ENCODE measurements at places on chromosomes 11 and 22.

DNA sequence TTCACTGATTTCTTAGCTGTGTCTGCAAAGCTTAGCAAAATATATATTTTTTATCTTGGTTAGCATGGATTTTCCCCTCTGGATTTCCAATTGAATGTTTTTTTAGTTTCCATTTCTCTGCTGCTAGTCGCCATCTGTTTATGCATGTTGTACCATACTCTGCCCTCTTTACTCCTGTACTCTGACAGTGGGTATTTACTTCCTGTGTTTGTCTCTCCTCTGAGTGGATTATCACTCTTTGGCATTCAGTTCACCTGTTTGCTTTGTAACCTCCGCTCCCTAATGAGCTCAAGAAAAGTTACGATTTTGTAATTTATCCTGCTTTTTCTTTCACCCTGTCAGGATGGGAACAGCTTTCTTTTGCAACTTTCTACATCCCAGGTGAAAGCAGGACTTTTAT, 59.1 kb downstream of the PDHX start:
- DNase-seq, result peak; percentile 5

GRCh38 chr22:38966380-38966702, 8.9 kb downstream of the APOBEC3A start:
- DNase-seq, result no peak

DNA sequence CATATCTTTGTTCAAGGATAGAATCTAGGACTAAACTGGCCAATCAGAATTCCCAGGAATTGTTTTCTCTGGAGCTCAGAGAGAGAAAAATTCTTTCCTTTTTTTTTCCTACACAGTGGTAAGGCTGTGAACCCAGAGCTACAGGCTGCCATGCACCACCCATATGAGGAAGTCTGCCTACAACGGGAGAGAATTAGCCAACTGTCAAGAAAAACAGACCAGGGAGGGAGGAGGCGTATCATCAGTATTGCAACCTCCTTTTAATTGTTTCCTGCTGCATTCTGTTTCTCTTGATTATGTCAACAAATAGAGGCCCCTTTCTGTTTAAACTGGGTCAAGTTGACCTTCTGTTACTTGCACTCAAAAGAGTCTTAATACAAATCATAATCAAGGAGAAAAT, 176.5 kb upstream of the UBASH3B start:
- no peak for DNase-seq

- DNase-seq, result no peak
Observed at GRCh38 chr22:22228921-22229320, 15.7 kb upstream of the VPREB1 start.

- DNase-seq, result peak; percentile 59
Observed at GRCh38 chr22:18024276-18024939, at the start of gene MICAL3. Gene MICAL3 (minus strand): TSS chr22:18024561. CDS start chr22:17906812, 117,749 bp downstream.

DNA sequence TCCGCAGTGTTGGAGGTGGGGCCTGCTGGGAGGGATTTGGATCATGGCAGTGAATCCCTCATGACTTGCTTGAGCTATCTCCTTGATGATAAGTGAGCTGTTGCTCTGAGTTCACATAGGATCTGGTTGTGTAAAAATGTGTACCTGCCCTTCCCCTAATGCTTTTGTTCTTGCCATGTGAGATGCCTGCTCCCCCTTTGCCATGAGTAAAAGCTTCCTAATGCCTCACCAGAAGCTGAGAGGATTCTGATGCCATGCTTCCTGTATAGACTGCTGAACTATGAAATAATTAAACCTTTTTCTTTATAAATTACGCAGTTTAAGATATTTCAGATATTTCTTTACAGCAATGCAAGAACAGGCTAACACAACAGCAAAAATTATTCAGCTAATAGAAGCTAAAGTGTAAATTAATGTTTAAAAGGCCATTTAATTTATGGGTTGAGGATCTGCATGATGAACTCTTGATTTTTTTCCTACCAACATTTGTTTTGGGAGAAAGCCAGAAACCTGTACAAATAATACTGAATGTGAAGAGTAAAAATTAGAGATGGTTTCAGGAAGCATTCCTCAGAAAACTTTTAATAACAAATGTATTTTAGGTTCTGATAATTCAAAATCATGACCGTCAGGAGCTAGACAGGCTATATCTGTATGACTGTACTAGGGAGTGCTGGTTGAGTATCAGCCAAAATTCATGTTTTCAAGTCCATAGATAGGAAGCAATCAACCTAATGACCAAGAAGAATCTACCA, 177.5 kb upstream of the GRIA4 start:
- DNase-seq, result peak; percentile 12

DNA sequence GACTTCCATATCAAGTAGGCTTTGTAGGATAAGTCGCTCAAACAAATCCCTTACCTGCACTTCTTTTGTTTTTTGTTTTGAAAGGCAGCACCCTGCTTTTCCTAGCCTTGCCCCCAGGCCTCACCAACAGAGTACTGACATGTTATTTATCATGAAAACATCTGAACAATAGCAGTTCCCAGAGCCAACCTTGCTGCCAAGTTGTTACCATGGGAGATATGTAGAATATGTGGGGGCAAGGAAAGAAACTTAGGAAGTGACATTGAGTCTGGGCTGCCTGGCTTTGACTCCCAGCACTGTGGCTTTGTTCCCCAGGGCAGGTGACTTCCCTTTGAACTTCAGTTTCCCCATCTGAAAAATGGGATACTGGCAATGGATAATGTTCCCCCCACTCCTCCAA, 53.4 kb upstream of the CRYBB3 start:
- no peak for DNase-seq

DNA sequence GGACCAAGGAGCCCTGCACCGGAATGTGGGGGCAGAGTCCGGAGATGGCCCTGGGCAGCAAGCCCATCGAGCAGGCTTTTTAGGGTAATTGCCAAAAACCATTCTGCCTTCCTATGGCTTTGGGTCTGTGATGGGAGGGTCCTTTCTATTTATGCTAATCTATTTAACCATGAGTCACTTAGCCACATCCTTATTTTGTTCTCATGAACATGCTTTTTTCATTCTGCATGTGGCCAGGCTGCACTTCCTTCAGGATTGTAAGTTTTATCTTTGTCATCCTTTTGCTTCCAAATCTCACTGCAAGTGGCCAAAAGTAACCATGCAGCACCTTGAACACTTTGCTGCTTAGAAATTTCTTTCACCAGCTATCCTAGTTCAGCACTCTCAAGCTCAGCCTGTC, 88.3 kb downstream of the EFCAB6 start:
- DNase-seq, result no peak

DNA sequence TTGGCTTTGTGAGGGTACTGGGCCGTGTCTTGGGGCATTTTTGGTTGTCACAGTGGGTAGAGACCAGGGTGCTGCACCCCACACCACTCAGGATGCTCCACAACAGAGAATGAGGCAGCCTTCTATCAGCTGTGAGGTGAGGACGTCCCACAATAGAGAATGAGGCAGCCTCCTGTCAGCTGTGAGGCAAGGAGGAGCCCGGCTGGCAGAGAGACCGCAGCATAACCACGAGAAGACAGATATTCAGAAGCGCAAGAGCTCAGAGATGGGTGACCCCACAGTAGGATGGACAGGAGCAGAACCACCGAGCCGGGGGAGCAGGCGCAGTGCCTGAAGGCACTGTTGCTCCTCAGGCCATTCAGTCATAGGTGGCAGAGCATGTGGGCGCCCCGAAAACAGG, 47.6 kb downstream of the AP2A2 start:
- no peak for DNase-seq

DNA sequence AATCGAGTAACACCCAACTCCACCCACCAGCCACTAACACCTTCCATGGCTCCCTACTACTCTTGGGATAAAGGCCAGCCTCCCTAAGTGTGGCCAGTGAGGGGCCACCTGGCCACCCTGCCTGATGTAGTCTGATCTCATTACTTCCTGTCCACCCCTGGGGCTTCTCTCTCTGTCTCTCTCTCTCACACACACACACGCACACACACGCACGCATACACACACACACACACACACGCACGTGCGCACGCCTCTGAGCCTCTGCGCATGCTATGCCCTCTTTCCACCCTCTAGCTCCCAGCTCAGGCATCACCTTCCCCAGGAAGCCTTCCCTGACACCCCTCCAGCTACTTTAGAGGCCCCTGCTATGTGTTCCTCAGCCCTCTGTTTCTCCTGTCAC, 3.9 kb downstream of the MFNG start:
- no peak for DNase-seq

DNA sequence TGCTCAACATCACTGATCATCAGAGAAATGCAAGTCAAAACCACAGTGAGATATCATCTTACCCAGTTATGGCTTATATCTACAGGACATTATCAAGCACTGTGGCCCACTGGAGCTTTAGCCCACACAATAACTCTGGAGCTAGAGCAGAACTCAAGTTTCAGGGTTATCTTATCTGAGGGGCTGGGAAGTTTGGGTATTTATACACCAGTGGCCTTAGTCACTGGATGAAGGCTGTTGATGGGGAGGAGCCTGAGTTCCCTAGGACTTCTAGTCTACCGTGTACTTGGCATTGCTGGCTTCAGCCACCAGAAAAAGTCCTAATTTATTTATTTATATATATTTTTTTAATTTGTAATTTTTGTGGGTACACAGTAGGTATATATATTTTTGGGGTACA, 19.3 kb downstream of the HSD17B12 start:
- no peak for DNase-seq

DNA sequence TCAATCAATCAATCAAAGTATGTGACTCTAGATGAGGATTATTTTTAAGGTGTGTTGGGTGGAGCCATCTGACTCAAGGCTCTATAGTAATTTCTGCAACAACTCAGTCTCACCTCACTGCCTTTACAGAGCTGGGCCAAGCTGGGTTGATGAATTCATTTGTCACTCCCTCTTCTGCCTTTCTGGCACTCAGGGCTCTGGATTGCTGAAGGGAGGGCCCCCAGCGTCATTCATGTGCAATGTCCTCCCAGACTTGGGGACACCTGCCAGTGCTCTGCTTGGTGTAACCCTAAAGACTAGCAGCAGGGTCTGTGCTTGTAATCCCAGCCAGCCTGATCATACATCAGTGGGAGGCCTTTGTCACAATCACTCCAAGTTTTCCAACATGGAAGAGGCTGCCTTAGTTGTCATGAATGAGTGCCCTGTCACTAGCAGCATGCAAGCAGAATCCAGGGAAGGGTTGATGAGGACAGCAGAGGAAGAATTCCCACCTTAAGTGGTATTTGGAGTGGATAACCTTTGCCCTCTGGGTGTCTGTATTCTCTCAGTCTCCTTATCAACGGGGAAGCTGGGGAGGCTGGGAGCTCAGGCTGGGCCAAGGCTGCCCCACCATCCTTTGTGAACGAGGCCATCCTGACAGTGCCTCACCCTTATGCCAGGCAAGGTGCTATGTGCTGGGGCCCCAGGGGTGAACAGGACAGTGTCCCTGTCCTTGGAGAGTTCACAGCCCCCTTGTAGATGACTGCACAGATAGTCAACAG, 2.0 kb upstream of the TP53I11 start:
- no peak for DNase-seq

DNA sequence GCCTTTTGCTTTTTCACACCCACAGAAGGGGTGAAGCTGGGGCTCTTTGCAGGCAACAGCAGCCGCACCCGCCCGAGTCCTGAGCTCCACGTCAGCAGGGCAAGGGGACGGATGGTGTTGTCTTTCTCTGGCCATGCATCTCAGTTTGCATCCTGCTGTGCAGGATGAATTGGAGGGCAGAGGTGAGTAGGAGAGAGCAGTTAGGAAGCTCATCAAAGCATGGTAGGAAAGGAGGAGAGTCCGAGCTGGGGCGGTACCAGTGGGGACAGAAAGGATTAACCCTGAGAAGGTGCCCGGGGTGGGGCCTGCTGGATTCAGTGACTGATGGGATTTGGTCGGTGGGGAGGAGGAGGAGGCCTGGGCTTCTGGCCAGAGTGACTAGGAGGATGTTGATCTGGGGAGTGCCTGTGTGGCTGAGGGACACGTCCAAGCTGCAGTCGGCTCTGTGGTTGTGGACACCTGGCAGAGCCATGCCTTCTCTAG, 14.6 kb downstream of the FAM83F start:
- peak; percentile 87 for DNase-seq

DNA sequence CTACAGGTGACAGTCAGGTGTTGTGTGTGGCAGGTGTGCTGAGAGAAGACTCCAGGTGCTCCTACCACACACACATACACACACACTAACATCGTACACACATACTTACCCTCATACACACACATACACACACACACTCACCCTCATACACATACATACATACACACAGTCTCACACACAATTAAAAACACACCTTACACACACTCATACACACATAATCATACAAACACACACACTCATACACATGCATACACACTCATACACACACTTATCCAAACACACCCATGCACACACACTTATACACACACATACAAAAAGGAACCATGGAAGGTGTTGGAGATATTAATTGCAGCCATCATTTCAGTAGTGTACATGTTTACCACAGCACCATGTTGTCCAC, 4.6 kb downstream of the KRTAP5-3 start:
- no peak for DNase-seq

DNA sequence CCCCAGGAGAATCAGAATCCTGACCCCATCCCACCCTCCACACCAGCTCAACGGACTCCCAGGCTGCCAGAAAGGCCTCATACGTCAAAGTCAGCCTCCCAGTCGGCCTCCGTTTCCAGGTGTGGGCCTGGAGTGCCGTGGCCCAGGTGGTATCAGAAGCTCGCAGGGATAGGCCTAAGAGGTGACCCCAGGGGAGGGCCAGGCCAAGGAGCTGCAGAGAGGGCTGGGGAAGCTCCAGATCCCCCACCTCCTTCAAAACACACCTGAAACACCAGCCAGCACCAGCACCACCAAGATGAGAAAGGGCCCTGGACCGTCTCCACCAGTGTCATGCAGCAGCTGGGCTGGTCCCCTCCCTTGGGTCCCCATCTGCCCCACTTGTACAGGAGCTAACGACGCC, 20.3 kb downstream of the ASCL2 start:
- DNase-seq, result no peak

GRCh38 chr11:134837166-134837886, 425.3 kb upstream of the B3GAT1 start:
- DNase-seq, result no peak

DNA sequence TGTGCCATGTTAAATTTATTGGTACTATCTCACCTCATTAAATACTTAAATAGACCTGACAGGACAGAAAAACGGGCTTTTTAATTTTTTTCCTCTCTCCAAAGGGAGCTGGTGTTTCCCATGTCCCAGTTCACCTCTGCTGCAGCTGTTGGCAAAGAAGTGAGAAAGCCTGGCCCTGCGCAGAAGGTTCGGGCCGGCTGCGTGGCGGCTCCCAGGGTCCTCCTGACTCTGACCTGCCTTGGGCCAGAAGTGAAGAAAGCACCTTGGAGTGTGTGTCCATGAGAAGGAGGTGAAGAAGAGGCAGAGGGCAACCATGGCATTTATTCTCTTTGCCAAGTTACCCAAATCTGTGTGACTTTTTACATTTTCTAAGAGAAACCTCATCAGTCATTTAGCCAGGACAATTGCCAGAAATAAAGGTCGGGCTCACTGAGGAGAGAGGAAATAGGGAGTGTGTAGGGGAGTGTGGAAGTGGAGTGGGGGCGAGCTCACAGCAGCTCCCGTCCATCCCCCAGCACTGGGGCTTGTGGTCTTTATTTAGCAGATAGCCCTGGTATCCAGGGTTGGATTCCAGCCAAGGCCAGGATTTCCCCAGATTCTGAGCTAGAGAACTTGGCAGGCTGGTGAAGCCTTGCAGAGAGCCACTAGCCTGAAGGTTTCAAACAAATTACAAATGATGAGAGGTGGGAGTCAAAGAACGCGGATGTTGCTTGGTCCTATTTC, 102.4 kb upstream of the CADM1 start:
- DNase-seq, result peak; percentile 80

Measured in NCI-H82 (cell line).